ENCODE measurements at places on chromosomes 3 and 15. TPM values are rescaled to one million over a fixed set of nuclear protein-coding genes. Genes with fewer than 3 reads are reported as not detected.

- DNase-seq, result no peak
These were observed 508.6 kb upstream of the IL12A start for GRCh38 chr3:159480046-159480445.

ZSCAN2 gene
- total RNA-seq, result 14.7 TPM

- DNase-seq, result peak; percentile 89
These were observed 3.8 kb upstream of the GABPB1 start for GRCh38 chr15:50358845-50359244.

GXYLT2 gene
- total RNA-seq, result 75.1 TPM

PLA2G4F gene
- not detected for total RNA-seq

EIF4A2 gene
- 438 TPM for total RNA-seq

NEK10 gene
- 58.6 TPM for total RNA-seq

- DNase-seq, result no peak
These were observed 13.5 kb downstream of the KBTBD8 start for GRCh38 chr3:67011414-67012131.

DNA sequence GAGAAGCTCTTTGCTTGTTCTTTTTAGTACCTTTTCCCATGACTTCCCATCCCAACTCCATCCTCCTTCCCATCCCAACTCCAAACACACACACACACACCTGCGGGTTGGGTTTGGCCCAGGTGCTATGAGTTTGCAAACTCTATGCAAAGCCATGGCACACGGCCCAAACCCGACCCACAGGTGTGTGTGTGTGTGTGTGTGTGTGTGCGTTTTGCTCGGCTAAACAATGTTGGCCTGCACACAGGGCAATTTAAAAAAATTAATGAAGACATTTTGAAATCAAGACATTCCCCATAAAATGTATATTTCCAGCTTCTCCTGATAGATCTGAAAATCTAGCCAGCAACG lies 103.7 kb upstream of the TLE3 start:
- DNase-seq, result no peak

BFSP2 gene
- not detected for total RNA-seq

GRCh38 chr3:171812811-171813210 lies 2.5 kb upstream of the PLD1 start:
- no peak for DNase-seq

DNA sequence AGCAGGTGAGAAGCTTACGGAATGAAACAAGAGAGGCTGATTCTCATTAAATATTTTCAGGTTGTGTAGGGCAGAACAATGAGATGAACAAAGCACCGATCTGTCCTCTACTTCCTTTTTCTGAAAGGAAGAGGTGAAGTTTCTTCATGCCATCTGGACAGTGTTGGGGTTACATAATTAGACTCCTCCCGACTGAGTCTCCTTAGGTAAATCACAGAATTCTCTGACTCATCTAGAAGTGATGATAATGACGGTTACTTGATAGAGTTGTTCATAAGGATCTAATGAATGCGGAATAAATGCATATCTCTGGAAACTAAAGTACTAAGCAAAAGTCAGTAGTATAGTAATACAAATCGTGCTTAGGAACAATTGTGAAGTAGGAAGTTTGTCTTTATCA lies 21.2 kb downstream of the CRTC3 start:
- no peak for DNase-seq

DNA sequence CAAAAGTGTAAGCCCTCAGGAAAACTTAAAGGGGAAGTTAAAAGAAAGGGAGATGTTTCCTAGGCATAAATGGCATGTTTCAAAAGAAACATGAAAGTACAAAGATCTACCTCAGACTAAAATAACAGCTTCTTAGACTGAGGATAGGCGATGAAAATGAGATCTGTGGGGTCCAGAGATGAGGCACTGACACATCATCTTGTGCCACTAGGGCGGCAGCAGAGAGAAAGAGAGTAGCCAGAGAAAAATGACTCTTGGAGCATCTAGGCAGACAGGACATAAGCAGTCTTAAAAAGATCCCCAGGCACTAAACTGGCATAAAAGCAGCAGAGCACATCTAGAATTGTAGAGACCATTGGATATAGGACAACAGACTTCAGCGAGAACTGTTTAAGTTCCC lies 42.5 kb upstream of the RFX7 start:
- DNase-seq, result no peak

- peak; percentile 77 for DNase-seq
These were observed 92.0 kb upstream of the VGLL3 start for GRCh38 chr3:87082796-87083440.

DNA sequence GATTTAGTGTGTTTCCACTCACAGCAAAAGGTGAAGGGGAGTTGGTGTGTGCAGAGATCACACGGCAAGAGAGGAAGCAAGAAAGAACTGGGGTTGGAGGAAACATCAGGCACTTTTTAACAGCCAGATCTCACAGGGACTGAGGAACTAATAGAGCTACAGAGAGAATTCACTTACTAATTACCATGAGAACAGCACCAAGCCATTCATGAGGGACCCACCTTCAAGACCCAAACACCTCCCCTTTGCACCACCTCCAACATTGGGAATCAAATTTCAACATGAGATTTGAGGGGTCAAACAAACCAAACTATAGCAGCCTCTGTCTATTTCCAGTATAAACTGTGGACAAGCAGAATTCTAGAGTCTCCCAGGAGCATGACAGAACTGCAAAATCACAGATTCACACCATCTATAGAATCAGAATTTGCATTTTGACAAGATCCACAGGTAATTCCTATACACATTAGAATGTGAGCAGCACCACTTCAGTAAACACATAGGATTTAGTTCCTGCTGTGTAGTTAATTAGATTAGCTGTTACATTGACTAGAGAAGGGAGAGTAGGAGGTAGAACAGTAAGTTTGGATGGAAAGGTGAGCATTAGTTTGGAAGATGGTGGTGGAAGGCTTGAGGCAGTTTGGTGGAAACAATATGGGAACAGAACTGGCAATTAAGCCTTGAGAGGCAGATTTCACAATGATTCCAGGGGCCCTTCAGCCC lies 311.7 kb downstream of the NSUN3 start:
- no peak for DNase-seq

DNA sequence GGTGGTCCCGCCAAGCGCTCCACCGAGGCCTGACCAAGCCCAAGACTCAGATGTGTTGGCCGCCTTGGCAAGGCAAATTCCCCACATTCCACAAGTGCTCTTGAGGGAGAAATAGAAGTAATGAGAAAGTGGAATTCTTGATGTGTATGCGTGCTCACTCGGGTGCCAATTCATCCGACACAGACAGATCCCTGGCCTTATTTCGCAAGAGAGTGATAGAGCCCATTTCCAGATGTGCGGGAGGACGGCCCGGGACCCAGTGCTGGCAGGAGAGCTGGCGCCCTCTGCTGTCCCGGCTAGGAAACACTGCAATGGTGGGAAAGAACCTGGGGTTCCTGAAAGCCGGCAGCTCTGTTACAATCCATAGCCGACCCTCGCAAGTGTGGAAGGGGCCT lies 76.0 kb downstream of the HMG20A start:
- DNase-seq, result peak; percentile 88

GRCh38 chr3:39114456-39114855 lies 7.0 kb downstream of the TTC21A start:
- DNase-seq, result no peak

KIF15 gene
- total RNA-seq, result 1.8 TPM

PPP1R2 gene
- 89.3 TPM for total RNA-seq

GRCh38 chr15:80695099-80695910 lies at the start of gene ABHD17C:
ABHD17C (plus strand) TSS chr15:80695310; CDS start chr15:80695430, 120 bp downstream.
- DNase-seq, result peak; percentile 97

GRCh38 chr15:69535101-69535638 lies 82.6 kb downstream of the RPLP1 start:
- DNase-seq, result peak; percentile 94

TAGLN3 gene
- total RNA-seq, result not detected

- DNase-seq, result no peak
These were observed 10.7 kb downstream of the VGLL4 start for GRCh38 chr3:11632966-11633365.

CKMT1A gene
- total RNA-seq, result not detected

DNA sequence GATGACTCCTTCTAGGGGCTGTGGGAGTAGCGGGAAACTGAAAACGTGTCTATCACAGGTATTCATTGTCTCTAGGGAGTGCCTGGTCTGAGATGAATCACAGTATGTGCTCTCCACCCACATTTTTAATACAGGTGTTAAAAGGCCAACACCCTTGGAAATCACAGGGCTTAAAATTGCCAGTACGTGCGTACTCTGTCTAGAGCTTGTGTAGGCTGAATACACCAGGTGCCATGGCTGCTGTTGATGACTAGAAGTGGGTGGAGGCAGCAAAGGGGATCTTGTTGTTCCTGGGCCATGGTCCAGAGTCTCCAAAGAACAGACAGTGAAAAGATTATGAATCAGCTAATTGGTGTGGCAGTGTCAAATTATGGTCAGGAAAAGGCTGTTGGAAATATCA lies 35.1 kb upstream of the P3H2 start:
- DNase-seq, result no peak

IL17RD gene
- total RNA-seq, result 2.2 TPM

DNA sequence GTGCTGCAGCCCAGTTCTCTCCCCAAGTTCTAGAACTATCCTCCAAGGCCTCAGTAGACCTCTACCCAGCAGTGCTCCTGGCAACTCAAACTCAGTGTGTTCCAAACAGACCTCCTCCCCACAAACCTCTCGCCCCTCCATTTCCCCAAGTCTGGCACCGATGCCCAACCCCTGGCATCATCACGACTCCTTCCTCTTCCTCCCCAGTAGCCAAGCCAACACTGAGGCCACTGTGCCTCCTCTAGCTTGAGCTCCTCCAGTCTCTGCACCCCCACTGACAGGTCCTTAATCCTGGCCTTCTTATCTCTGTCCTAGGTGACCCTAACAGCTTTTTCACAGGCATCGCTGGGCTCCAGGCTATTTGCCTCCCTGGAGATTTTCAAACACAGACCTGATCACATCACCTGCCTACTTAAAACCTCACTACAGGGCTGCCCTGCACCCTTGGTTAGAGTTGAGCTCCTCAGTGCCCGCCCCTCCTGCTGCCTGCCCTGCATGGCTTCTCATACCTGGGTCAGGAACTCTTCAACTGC lies 6.8 kb downstream of the ARPIN start:
- peak; percentile 58 for DNase-seq

GRCh38 chr3:58101499-58102389 lies 93.5 kb downstream of the FLNB start:
- DNase-seq, result no peak

DNA sequence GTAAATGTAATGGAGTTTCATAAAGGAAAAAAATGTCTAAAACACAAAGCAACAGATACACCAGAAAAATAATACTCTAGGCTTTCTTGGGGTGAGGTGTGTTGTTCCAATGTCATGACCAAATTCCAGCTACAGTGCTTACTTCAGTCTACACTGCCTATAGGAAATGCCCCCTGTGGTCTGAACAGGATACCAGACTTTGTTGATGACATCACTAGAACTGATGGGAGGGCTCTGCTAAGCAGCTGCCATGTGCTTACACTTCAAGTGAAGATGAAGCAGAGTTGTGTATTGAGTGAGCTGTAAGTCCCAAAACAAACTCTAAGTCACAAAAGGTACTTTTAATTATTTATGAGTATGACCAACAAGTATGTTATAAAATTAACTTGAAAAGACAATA lies 456.1 kb upstream of the IL12A start:
- peak; percentile 4 for DNase-seq

DNA sequence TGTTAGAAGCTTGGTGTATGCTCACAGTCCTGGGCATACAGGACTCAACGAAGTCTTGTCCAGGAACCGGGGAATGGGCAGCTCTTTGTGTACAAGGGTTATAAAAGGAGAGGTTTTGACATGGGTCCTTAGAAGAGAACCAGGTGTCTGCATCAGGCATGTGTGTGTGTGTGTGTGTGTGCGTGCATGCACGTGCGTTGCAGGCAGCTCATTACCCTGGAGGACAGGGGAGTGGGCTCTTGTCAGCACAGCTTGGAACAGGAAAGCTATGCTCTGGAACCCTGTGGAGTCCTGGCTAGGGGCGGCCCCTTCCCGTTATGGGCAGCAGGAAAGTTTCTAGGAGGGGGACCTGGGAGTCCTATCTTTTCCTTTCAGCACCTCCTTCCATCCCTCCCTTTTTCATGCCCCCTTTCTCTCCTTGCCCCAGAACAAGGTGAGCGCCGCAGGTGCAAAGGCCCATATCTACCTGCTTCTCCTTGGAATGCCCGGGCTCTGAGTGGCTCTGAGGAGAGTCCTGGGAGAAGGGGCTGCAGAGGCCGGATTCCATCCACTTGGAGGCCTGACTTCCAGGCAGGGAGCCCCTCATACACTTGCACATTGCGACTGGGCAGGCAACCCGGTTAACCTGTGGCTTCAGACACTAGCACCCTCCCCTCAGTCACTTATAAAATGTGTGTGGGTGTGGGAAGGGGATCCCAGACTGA lies 33.9 kb upstream of the LCTL start:
- peak; percentile 55 for DNase-seq

SERPINI2 gene
- not detected for total RNA-seq

KLHL18 gene
- total RNA-seq, result 17.1 TPM

DNA sequence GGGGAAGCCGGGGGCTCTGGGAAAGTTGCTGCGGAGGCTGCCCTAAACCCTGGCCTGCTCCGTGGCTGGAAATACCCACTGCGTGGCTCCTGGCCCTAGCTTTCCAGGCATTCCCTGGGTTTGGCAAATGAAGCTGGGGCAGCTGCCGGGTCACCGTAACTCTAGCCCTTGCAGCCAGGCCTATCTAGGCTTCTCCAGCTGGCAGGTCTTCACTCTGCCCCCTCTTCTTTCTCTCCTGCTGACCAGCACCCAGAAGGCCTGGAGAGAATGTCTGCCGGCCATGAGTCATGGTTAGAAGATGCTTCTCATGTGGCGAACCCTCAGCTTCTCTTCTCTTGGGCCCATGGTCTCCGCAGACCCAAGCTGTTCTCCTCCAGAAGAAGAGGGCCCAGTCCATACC lies 5.6 kb upstream of the DLL4 start:
- DNase-seq, result peak; percentile 62

DNA sequence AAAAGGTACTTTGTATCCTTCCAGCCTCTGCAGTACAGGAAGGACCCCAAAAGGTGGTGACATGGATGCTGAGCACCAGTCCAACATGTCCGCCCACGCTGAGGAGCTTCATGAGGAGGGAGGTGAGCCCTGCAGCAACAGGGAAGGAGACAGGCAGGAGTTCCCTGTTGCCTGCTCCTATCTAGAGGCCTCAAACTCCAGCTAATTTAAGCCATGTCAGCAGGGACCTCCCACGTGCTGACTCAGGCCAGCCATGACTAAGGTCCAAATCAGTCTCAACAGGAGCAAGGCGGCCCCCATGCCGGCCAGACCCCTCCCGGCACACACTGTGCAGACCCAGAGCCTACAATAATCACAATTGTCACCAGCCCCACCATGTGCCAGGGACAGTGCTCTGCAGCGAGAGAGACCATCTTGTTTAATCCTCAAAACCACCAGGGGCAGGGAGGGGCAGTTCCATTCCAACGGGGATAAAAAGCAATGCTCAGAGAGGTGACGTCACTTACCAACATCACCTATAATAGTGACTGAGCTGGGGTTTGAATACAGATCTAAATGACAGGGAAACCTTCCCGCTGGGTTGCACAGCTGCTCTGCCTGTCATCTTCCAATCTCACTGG lies 54.5 kb upstream of the GATA2 start:
- DNase-seq, result peak; percentile 89

DNA sequence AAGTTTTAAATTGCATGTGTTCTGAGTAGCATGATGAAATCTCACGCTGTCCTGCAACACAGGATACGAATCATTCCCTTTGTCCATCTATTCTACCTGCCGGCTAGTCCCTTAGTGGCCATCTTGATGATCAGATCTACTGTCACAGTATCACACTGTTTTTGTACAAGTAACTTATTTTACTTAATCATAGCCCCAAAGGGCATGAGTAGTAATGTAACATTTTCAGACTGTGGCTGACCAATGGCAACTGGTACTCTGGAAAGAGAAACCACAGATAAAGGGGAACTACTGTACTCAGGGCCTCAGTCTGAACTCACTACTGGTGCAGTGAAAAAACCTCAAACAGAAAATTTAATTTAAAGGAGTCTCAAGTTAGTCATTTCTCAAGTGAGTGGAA lies 127.3 kb upstream of the MRPL3 start:
- DNase-seq, result no peak
